ENCODE measurements at places on chromosomes 13 and 19. TPM values are rescaled to one million over a fixed set of nuclear protein-coding genes. Genes with fewer than 3 reads are reported as not detected.

Gene MEIOSIN
- not detected for total RNA-seq

Gene AP3D1
- total RNA-seq = 110 TPM

Gene EPS8L1
- 9.8 TPM for total RNA-seq

Gene ZNF574
- total RNA-seq = 18.3 TPM

DNA sequence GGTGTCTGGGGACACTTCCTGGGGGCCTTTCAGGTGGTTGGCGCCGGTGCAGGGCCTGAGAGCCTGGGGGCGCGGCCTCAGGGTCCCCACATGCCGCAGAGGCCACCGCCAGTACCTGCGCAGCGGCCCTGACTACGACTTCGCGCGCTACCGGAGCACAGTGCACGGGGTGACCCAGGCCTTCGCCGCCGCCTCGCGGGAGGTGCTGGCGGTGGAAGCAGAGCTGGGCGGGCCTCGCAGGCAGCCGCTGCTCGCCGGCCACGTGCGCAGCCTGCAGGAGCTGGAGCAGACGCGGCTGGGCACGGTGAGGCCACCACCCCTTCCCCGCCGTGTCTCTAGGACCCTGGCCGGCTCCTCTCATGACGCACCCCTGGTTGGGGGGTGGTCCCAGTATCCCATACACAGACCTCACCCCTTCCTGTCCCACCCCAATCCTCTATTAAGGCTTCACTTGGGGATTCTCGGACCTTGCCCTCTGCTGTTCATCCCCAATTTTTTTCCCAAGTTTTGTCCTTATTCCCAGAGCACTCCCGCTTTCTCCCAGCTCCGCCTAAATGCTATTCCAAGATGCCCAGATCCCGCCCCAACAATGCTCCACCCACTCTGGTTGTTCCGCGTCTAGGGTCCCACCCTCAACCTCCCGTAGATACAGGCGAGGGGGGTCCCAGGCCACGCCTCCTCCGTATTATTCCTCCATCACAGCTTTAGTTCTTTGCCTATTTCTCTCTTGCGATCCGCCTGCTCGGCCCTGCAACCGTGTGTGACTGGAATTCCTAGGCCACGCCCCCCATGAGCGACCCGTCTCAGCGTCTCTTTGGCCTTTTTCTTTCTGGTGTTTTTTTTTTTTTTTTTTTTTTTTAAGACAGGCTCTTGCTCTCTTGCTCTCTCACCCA is 1.0 kb downstream of the REX1BD start:
- H3K36me3 ChIP-seq = peaks cover 3% of the 10 kb centered on the region
- peak; percentile 87 for DNase-seq
- H3K27me3 ChIP-seq = peaks cover under 1% of the 10 kb centered on the region
- H3K4me1 ChIP-seq = peaks cover 46% of the 10 kb centered on the region
- H3K27ac ChIP-seq = peak overlapping the region; percentile 94

- H3K4me3 ChIP-seq = no peak overlapping the region
- no peaks in the 10 kb centered on the region for H3K27me3 ChIP-seq
- H3K4me1 ChIP-seq = no peaks in the 10 kb centered on the region
Observed at GRCh38 chr13:33381906-33382305, 96.4 kb upstream of the STARD13 start.

GRCh38 chr19:7506385-7507328 is 9.2 kb upstream of the ZNF358 start:
- H3K4me1 ChIP-seq = peaks cover 13% of the 10 kb centered on the region
- H3K4me3 ChIP-seq = no peak overlapping the region
- DNase-seq = peak; percentile 77
- H3K36me3 ChIP-seq = no peaks in the 10 kb centered on the region

Measured in activated CD8-positive, alpha-beta memory T cell treated with anti-CD3 and anti-CD28 coated beads, Interleukin-2, amount 10 ng/mL, durations not matched to agents 7 days and 5 days (primary cell).